ENCODE measurements at places on chromosomes 1 and 21.
A peak's percentile ranks its signal among the peaks of the same experiment; 100 is the strongest.

DNA sequence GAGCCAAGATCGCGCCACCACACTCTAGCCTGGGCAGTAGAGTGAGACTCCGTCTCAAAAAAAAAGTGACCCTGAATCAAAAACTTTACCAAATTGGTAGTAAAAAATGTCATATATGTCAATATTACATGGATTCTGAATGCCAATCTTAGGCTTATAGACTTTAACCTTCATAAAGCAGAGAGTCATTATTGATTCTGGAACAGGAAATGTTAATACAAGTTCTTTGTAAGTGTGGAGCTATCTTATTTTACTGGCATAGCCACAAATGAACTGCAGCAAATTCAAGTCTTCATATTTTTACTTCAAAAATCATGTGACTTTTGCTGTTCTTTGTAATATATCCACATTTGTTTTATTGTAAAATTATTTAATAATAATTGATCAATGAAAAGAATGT is 41.3 kb downstream of the PPP2R5A start:
- DNase-seq = no peak

GRCh38 chr1:89804642-89805237 is 16.1 kb upstream of the LRRC8D start:
- peak; percentile 73 for DNase-seq

DNA sequence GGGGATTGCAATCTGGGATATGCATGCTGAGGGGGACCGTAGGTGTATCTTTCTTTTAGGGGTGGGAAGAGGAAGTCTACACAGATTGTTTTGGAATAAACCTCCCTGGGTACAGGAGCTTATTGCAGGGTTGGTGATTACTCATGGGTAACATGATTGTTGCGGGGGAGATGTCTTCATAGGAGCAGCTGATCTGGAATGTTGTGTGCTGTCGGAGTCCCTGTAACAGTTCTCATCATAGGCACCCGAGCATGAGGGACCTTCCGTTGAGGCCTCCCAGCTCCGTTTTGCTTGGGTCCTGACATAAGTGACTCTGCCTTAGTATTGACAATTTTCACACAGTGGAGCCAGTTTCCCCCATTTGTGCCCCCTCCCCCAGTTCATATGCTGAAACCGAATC is 4.2 kb upstream of the PRXL2B start:
- DNase-seq = no peak

GRCh38 chr1:108729481-108729880 is 16.8 kb downstream of the FNDC7 start:
- DNase-seq = no peak

DNA sequence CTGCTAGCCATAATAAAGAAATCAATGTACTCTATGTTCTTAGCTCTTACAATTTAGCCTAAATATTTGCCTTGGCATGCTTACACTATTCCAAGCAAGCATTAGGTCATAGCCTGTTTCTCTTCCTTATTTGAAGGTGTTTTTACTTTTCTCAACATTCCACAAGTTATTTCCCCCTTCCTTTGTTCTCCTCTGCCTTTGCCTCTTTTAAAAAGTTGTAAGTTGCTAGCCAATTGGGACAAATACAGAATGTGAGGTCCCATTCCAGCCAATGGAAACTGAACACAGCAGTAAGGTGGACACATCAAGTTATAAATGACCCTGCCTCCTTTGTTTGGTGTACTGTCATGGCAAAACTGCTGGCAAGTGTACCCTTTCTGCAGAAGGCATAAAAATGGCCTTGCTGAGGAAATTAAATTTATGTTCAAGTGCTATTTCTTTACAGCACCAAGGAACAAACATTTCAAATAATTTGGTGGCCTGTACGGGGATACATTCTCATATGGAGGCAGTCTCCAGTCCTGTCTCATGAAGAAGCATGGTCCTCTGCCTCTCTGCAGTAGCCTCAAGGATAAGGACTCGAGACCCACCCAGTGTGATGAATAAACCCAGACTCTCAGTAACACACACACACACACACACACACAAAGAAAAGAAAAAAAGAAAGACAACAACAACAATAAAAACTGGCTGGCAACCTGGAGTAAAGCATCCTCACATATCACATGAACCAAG is 28.8 kb upstream of the FMO1 start:
- no peak for DNase-seq

DNA sequence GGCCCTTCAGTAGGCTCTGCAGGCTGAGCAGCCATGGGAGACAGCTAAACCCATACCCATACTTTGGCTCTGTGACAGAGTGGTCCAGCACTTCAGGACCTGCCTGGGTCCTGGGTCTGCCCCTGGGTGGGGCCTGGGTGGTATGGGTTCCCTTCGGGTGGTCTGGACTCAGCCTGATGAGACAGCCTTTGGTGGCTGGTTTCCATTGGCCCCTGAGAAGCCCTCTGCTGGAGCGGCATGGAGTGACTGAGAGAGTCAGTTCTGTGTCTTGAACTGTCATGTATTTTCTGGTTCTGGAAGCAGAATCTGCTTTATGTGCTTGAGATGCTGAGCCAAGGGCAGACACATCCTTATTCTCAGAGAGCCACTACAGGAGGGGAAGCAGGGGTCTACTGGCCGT is 31.3 kb upstream of the KCNA2 start:
- DNase-seq = no peak

DNA sequence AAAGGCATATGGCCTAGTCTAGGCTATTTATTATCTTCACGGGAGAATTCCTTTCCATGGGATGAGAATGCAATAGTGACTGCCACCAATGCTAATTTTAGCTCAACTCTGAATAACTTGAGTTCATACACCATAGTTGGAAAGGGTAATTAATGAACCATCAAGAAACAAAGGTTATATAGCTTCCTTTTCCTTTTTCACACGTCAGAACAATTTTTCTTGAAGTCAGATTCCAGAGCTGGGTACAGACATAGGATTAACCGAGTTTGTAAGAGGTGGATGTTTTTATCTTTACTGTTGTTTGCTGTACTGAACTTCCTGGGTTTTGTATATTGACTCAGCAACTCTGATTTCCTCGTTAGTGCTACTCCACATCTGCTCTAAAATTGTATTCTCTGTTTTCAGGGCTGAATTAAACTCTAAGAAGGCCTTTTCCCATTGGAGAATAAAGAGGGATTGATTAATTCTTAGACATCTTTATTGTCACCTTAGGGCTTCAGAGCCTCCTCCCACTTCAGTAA is 262.0 kb downstream of the NUF2 start:
- DNase-seq = no peak

- no peak for DNase-seq
These were observed 3.7 kb upstream of the CAPN8 start for GRCh38 chr1:223669003-223669795.

DNA sequence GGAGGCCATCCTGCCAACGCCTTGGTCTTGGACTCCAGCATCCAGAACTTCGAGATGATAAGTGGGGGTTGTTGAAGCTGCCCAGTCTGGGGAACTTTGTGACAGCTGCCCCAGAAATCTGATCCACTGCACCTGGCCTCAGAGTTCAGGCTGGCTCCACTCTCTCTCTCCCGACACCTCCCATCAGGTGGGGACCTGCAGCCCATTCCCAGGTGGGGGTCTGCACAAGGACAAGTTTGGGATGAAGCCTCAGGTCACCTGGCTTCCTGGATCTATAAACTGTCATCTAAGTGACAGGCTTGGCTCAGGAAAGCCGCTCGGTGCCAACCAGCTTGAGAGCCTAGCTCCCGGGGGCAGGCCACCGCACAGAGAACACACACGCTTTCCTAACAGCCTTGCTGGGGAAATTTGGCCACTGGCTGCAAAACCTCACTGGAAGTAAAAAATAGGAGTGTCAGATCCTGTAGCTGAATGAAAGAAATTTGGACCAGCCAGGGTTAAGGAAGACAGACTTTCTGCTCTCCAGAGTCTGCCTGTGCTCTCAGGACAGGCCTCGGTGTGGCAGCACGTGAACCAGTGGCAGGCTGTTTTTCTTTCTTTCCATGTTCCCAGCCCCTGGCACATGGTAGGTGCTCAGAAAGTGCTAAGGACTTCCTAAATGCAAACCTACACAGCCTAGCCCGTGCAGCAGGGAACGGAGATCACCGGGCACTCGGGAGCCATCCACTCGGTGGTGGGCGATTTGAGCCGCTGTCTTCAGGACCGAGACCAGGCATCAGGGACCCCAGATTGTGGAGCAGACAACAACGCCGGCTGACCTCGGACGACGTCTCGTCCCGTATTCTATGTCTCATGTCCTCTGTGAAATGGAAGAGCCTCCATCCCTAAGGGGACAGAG is 42.6 kb upstream of the LBR start:
- no peak for DNase-seq

- no peak for DNase-seq
These were observed 21.2 kb upstream of the EPRS1 start for GRCh38 chr1:220067269-220068204.

Data from activated naive CD4-positive, alpha-beta T cell (primary cell).